HEK293T (cell line): ENCODE measurements at places on chromosomes 4 and X.

DNA sequence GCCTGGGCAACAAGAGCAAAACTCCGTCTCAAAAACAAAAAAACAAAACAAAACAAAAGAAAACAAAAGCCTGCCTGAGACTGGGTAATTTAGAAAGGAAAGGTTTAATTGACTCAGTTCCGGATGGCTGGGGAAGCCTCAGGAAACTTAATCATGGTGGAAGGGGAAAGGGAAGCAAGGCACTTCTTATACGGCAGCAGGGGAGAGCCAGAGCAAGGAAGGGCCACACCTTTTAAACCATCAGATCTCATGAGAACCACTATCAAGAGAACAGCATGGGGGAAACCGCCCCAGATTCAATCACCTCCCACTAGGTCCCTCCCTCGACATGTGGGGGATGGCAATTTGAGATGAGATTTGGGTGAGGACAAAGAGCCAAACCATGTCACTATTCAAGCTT is 122.2 kb downstream of the UBE2K start:
- DNase-seq, result no peak

GRCh38 chrX:54482839-54483593 is 13.0 kb downstream of the FGD1 start:
- DNase-seq, result no peak

DNA sequence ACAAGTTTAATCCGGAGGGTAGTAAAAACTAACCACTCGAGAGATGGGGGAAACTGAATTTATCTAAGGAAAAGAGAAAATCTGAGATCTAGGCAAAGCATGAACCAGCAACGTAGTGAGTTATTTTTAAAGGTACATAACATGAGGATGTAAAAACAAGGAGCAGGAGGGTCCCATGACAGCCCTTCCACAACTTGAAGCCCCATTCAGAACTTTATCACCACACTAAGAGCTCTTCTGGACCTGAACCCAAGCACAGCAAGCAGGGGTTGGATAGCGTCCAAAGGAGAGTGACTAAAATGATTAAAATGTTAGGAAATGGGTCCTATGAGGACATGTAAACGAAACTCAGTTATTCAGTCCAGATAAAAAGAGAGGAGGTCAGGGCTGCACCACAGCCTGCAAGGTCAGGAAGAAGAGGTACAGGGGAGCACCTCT is 16.2 kb downstream of the SH3RF1 start:
- DNase-seq, result no peak

GRCh38 chr4:116088771-116089170 is 975.4 kb upstream of the NDST4 start:
- no peak for DNase-seq

DNA sequence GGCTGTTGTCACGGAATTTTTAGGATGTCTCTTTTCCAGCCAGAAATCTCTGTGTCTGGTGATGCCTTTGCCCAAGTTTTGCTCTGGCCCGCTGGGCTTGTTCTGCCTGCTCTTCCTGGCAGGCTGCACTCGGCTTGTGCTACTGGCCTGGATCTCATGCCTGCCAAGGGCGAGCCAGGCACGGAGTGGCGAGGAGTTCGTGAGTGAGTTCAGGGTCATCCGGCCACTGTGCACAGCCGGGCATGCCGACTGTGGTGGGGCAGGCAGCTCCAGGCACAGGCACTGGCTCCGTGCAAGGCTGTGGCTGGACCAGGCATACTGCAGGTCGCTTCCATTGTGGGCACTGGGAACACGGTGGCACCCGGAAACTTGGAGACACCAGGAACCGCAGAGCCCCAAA is 129.1 kb downstream of the ARHGAP10 start:
- DNase-seq, result no peak
